ENCODE measurements at places on chromosomes 4 and X.

- no peak for DNase-seq
Measured at GRCh38 chrX:37075892-37076595, 67.9 kb downstream of the FAM47C start.

DNA sequence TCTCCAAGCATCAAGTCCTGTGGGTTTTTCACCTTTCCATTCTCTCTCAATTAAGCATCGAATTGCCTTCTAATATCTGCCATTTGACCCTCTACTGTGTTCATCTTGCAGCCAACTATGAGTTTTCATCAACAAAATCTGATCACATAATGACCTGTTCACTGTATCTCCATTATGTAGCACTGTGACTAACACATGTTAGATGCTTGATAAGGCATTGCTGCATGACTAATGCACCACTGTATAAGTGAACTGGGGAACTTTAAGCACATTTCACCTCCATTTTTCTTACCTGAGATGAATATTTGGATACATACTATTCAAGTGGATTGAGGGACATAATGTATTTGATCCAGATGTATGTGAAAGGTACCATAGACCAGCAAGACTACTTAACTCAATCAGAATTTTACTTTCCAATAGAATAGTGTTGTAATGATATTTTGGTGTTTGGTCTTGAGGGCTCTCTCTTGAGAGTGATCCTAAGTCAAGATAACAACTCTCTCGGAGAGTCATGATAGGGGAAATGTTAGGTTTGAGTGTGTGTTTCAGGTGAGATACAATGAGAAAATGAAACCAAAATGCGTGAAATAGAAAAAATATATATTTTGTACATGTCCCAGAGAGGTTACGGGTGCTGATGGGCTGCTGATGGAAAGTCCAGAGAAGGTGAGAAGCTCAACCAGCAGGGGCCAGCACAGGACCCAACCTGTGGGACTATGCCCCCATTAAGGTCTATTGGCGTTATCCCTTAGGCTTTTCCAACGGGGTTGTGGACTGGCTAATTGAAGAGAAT lies 60.2 kb upstream of the HS3ST1 start:
- DNase-seq, result peak; percentile 43

DNA sequence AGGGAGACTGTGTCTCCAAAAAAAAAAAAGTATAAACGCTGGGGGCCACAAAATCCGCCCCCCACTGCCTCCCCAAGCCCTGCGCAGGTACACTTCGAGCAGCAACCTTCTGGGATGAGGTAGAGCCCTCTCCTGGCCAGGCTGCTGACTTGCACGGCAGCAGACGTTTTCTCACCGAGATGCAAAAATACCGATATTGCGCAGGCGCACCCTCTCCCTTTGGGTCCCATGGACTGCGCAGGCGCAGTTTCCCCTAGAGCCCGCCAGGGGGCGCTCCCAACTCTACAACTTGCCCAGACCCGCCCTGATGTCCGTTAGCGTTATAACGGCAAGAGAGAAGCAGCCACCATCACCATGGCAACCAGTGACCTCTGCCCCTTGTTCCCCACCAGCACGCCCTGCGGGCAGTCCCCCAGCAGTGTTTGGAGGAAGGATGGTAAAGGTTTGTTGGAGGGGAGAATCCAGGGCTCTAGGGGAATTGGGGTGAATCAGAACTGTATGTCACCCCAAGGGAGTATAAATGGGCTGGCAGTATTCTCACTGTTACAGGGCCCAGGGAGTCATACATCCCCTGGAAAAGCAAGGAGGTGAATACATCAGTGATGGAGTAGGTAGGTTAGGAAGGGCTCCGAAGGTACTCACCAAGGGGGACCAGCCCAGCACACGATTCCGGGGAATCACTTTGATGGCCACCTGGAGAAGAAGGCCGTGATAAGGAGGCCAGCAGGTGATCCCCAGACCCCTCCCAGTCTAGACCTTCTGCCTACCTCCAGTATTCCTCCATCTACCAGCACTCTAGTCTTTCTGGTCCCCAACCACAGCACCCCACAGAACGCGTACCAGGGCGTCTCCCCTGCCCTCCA lies 1.5 kb downstream of the PIM2 start:
- DNase-seq, result peak; percentile 91

DNA sequence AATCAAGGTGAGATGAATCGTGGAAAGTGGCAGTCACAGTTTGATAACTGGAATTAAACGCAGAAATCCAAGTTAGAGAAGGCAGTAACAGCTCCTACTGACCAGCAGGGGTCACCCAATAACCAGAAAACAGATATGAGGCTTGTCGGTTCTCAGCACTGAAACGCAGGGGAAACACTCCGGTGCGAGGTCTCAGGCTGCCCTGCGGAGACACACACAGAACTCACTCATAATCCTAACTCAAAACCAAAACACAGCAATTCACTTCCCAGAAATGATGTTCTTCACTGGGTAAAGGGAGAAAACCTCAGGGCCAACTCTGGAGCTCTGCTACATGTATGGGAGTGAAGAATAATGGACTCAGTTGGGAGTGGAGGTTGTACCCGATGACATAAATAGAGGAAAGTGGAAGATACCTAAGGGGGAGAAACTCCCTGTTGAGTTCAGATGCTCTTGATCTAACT lies 384.4 kb downstream of the RAPGEF2 start:
- no peak for DNase-seq

DNA sequence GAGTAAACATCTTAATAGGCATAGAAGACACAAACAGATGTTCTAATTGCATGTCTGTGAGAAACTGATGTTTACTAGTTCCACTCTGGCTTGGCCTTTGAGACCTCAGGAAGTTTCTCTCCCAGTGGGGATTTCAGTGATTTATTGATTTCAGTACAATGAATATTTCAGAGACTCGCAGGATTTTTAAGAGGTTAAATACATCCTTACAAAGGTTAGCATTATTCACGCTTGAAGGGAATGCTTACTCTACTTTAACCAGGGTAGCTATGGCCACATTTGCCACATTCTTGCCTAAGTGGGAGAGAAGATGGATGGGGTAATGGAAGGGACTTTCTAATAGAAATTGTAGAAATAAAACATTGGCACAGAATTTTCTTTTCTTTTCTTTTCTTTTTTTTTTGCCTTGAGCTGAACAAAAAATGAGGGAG lies 480.1 kb downstream of the SPRY1 start:
- no peak for DNase-seq

- no peak for DNase-seq
Measured at GRCh38 chr4:15694431-15694830, 8.4 kb upstream of the BST1 start.

GRCh38 chrX:6129195-6129594 lies 99.5 kb downstream of the NLGN4X start:
- DNase-seq, result no peak

DNA sequence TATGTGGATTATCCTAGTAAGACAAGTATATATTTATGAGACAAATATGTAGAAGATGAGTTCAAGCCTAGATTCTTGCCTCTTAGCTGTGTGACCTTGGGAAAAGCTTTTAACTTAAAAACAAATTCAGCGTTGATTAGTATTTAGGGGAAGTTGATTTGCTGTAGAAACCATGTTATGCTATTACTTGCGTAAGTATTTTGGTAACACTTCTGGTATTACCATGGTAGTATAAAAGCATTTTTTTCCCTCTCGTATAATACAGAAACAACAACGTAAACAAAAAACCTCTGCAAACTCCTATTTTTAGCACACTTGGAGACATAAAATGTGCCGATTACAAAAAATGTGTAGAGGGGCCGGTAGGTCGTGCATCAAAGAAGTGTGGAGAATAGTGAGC lies 33.2 kb downstream of the STAG2 start:
- no peak for DNase-seq

- peak; percentile 59 for DNase-seq
Measured at GRCh38 chrX:23292354-23292987, 42.2 kb upstream of the PTCHD1 start.

DNA sequence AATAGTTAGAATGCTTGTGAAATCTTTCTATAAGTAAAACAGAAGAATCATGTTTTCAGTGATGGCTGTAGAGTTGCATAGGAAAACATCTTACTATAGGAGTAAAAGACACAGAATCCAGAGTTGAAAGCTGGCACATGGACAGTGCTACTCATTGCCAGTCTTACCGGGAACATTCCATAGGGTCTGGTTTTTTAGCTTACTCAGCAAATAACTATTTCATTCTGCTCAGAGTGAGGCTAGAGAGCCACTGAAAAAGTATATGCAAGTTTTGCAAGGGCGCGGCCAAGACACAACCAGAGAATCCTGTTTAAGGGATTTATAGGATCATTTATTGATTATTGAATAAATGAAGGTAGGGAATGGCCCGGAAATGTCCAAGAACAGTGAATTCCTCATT lies 60.3 kb downstream of the MTHFD2L start:
- no peak for DNase-seq

DNA sequence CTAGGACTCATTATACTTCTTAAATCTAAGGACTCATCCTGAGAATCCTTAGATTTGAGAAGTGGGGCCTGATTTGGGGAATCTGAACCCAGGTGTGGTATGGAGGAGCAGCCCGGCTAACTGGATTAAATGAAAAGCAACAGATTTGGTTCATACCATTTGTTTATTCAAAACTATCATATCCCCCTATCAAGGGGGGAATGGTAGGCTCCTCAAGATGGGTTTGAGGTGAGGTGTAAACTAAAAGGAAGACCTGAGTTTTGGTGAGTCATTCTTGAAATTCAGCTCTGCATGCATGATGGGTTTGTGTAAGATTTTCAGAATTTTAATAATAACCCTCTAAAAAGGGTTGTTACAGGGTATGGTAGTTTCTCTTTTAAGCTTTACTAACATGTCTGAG lies 53.4 kb downstream of the CASP6 start:
- no peak for DNase-seq

DNA sequence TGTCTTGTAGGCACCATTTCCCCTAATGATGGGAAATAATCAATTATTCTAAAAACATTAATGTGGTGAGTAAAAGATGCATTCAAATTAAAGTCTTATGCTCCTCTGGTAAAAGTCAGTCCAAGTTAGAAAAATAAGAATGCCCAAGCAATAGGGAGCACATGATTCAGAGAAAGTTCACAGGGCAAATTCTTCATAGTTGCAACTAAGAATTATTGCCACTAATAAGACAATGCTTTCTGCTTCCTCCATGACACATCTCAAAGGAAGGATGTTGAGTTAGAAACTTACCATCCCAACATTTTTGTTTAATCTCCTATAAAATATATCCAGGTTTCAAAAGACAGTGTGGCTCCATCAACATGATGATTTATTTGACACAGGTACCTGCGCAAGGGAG lies 26.3 kb downstream of the PHOX2B start:
- no peak for DNase-seq

GRCh38 chr4:167218022-167218608 lies 16.2 kb downstream of the SPOCK3 start:
- no peak for DNase-seq

DNA sequence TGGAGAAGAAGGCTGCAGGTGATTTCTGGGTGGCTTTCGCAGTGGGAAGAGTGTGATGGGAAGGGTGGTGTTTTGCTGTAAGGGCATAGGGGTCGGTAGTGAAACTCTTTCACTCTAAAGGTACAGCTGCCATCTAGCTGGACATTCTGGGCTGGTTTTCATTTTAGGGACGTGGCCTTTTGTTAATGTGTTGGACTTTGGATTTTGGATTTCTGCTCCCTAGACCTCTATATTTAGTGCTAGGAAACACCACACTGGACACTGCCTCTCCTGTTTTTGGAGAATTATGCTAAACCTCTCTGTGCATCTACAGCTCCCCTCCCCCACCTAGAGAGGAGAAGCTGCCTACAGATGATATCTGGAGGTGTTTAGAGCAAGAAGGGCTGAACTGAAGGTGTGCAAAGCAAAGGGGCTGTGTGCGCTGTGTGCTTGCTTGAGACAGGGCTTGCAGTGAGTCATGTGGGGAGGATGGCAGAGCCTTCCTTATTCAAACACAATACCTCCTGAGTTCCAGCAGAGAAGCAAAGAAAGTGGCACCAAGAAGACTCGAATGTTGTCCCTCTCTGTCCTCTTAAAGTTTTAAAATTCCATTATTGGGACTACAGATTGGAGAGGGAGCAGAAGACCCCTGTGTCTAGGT lies 47.9 kb downstream of the STARD8 start:
- DNase-seq, result no peak

GRCh38 chrX:9312922-9313867 lies 151.7 kb upstream of the TBL1X start:
- DNase-seq, result no peak

DNA sequence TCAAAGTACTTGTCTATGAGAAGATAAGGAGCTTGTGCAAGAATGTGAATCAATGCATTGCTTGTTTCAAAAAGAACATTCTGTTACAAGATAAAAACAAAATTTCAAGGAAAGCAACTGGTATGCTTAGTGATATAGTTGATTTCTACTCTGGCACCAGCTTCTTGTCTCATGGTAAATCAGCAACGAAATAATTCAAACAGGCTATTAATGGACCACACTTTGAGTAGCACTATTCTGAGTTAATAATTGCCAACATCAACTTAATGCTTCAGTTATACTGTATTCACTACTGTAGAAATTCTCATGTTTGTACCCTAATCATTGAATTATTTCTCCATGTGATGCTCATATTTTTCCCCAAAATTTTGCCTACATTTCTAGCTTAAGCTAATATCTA lies 252.6 kb downstream of the NDST4 start:
- DNase-seq, result no peak

DNA sequence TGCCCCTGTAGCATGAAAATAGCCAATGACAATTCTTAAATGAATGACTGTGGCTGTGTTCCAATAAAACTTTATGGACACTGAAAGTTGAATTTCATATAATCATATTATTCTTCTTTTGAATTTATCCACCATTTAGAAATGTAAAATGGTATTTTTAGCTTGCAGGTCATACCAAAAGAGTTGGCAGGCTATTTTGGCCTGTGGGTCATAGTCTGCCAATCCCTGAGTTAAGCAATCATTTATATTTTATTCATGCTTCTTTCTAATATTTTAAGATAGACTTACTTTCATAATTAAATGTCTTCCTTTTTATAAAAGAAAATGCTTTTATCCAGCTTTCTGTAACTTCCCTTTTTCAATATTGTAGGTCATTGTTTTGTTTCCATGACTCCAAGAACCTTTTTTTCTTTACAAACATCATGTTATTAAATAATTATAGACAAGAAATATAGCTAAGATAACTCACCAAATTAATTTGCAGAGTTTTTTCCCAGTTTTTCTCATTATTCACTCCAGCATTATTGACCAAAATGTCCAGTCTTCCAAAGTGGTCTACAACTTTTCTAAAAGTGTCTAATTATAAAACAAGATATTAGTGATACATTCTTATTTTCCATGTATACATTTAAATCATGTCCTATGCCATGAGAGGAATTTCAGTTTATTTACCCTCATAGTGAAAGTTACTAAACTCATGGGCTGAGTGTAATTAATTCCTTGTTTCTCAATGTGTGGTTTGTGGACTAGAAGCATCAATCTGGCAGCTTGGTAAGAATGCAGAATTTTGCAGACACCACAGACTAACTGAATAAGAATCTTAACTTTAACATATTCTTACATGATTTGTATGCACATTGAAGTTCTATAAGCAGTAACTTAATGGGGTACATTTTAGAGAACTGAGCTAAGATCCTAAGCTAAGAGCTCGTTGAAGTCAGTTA lies 4.5 kb downstream of the HPGD start:
- DNase-seq, result no peak

DNA sequence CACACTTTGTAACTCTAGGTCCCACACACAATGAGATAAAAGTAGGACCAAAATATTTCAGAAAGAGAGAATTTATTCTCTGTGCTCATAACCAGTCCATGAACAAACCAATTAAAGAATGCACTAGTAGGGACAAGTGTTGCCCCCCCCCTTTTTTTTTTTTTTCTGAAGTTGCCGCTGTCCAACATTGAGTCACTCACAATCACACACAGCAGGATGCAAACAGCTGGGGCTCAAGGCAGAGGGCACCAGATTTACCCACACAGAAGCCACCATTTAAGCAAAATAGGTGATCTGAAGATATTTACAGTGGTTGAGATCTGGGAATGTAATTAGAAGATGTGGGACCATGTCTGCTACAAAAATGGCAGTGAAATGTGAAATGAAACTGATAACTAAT lies 850.9 kb upstream of the SLIT2 start:
- no peak for DNase-seq
